ENCODE measurements at places on chromosomes 4 and X. TPM values are rescaled to one million over a fixed set of nuclear protein-coding genes. Genes with fewer than 3 reads are reported as not detected.

- DNase-seq, result no peak
Observed at GRCh38 chr4:99863804-99864203, 30.4 kb downstream of the LAMTOR3 start.

Gene UGT2B11
- total RNA-seq, result not detected

DNA sequence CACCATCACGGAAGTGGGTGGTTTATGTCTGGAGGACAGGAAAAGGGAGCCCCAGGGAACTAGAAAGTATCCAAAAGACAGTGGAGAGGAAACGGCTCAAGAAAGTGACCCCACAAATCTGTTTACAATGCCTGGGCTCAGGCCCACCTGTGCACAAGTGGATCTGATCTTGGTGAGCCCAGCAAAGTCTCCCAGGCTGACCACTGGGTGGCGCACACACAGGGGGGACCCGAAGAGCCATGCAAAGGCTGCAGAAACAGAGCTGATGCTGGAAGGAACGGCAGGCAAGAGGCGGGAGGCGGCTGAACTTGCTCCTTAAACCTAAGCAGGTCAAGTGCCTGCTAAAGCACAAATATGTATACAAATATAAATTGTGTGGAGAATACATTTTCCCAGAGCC, 9.6 kb downstream of the HAUS7 start:
- DNase-seq, result peak; percentile 86

DNA sequence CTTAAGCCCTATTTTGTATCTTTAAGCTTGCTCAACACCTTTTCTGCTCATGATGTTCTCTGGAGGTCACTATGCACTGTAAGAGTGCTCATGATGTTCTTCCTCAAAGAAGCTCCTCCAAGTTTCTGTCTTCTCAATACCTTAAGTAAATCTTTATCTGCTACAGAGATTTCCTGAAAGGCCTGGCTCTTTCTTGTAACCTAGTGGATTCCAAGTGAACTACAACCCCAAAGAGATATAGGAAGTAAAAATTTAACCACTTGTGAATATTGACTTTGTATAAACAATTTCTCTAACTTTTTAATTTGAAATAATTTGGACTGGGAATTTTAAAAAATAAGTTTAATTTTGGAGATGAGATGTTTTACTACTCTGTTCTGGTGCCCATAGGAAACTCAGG, 39.3 kb upstream of the XK start:
- no peak for DNase-seq

GRCh38 chr4:75287738-75288517, 226.3 kb downstream of the RCHY1 start:
- DNase-seq, result no peak

GRCh38 chrX:108415146-108415545, 23.1 kb downstream of the COL4A6 start:
- no peak for DNase-seq

GRCh38 chr4:48446642-48447041, 36.5 kb upstream of the SLC10A4 start:
- DNase-seq, result no peak

- DNase-seq, result no peak
Observed at GRCh38 chrX:96705905-96706304, 21.3 kb downstream of the DIAPH2 start.

Gene MAP9
- 16.1 TPM for total RNA-seq

Gene CSN1S1
- total RNA-seq, result not detected

DNA sequence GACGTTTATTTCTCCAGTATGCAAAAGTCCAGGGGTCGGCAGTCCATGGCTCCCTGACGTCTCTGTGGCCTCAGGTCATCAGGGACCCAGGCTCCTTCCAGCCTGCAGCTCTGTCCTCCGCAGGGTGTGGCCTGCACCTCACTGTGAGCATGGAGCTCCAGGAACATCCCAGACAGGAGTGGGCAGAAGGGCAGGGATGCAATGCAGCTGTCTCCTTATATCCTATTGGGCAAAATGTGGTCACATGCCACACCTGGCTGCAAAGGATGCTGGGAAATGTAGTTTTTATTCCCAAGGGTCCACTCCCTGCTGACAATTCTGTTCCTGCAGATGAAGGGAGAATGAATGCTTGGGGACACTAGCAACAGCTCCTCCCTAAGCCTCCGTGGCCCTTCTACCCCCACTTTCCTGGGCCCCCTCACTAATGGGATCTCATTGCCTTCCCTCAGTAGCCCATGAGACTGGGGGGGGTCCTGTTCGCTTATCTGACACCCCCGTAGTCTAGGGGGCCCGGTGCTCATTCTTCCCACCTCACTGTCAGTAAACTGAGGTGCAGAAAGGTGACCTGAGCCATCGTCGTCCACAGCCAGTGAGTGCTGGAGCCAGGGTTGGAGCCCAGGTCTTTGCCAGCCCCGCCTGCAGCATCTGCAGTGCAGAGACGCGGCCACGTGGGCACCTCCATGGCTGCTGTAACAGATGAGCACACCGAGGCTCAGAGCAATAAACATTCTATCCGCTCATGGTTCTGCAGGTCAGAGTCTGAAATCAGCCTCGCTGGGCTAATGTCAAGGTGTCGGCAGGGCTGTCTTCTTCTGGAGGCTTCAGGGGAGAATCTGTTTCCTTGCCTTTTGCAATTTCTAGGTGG, 5.9 kb upstream of the GRPEL1 start:
- DNase-seq, result peak; percentile 83

GRCh38 chr4:183182873-183183725, 84.0 kb downstream of the WWC2 start:
- DNase-seq, result no peak

GRCh38 chrX:30593440-30594200, 16.1 kb upstream of the TASL start:
- DNase-seq, result peak; percentile 60

Gene ITGB1BP2
- 2.7 TPM for total RNA-seq

DNA sequence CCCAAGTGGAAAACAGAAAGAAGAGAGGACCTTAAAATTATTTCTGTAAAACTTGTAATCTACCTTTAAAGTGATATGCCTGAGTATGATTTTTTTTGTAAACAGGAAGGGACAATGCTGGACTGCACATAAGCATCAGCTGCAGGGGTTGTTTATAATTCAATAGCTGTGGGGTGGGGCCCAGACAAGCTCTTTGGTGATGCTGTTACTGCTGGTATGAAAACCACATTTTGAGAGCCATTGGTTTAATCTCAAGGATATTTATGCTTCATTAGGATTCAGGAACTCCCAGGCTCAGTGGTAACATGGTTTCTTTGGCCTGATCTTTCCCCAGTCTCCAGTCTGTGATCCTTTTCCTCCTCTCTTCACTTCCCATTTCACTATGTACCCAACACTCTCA, 34.3 kb upstream of the GRPR start:
- DNase-seq, result no peak

GRCh38 chrX:82230013-82230412, 1028.1 kb downstream of the SH3BGRL start:
- no peak for DNase-seq

Gene ELF4
- total RNA-seq, result 31.7 TPM

Gene EMCN
- total RNA-seq, result not detected

GRCh38 chrX:41720125-41720779, 3.7 kb upstream of the GPR82 start:
- DNase-seq, result no peak

Gene CHRDL1
- total RNA-seq, result not detected

DNA sequence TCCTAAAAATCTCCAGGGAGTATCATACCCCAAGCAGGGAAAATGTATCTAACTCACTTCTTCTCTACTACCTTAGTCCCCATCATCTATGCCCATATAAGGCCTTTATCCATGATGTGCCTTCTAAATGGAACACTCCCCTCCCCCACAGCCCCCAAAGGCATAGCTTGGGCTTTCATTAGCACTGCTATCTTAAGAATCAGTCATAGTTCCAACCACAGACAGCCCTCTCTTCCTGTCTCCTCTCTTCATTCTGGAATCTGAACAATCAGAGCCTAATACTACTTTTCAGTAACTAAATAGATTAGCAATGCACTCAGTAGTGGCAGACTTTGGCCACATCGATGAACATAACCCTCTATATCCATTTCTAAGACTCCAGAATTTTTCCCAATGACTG, 313.2 kb upstream of the DKK2 start:
- no peak for DNase-seq

Gene NMU
- total RNA-seq, result not detected

Gene UCHL1
- not detected for total RNA-seq

- DNase-seq, result no peak
Observed at GRCh38 chrX:110678591-110678990, 117.0 kb downstream of the CHRDL1 start.

DNA sequence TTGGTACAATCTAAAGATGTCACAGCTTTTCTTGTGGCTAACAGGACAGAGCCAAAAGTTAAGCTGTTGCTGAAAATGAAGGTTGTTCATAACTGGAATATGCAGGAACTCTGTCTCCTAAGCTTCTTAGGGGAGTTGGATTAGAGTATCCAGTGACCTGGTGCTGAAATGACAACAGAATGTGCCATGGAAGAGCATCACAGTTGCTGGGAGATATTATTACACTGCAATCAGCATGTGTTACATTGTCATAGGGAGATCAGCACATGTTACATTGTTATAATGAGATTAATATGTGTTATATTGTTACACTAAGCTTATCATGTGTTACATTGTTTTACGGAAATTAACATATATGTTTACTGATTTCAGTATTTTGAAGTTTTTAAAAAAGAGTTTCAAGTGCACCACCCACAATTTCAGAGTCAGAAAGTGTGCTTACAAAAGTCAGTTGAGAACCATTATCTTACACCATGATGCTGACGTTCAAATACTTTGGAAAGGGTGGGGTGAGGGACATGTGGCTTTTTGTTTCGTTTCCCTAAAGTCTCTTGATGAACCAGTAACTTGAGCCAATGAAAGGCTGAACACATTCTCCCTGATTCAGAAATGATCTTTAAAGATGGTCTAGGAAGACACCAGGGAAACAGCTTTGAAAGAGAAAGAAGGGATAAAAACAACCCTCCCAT, 113.4 kb downstream of the DRD5 start:
- no peak for DNase-seq

Gene CLTRN
- 0.18 TPM for total RNA-seq

Gene TMEM255A
- 0.87 TPM for total RNA-seq

Data from Karpas-422 (cell line).